ENCODE measurements at places on chromosomes 1 and 21. TPM values are rescaled to one million over a fixed set of nuclear protein-coding genes. Genes with fewer than 3 reads are reported as not detected.

GRCh38 chr21:36059823-36060158, 535 bp downstream of the SETD4 start:
- H3K27me3 ChIP-seq = no peaks in the 10 kb centered on the region
- peak overlapping the region; percentile 93 for H3K27ac ChIP-seq
- peaks cover 41% of the 10 kb centered on the region for H3K36me3 ChIP-seq
- DNase-seq = no peak
- H3K4me3 ChIP-seq = peak overlapping the region; percentile 95

The JAM2 gene
- 4.9 TPM for total RNA-seq

The VSIG8 gene
- not detected for total RNA-seq

DNA sequence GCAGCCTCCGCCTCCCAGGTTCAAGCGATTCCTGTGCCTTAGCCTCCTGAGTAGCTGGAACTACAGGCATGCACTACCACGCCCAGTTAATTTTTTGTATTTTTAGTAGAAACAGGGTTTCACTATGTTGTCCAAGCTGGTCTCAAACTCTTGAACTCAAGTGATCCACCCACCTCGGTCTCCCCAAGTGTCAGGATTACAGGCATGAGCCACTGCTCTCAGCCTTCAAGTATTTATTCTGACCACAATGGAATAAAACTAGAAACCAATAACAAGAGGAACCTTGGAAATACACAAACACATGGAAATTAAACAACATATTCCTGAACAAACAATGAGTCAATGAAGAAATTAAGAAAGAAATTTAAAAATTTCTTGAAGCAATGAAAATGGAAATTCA, 32.7 kb upstream of the DR1 start:
- H3K27me3 ChIP-seq = no peaks in the 10 kb centered on the region
- no peak for DNase-seq
- H3K36me3 ChIP-seq = no peaks in the 10 kb centered on the region
- H3K4me1 ChIP-seq = no peaks in the 10 kb centered on the region
- no peak overlapping the region for H3K4me3 ChIP-seq

- no peaks in the 10 kb centered on the region for H3K36me3 ChIP-seq
These were observed 22.4 kb upstream of the CYP2J2 start for GRCh38 chr1:59948990-59949389.

GRCh38 chr1:152111515-152111968, 3.7 kb downstream of the TCHH start:
- H3K4me3 ChIP-seq = peak overlapping the region; percentile 59
- no peaks in the 10 kb centered on the region for H3K36me3 ChIP-seq
- H3K27ac ChIP-seq = no peak overlapping the region
- DNase-seq = peak; percentile 77
- peaks cover 16% of the 10 kb centered on the region for H3K4me1 ChIP-seq

The OR14K1 gene
- not detected for total RNA-seq

The CSF3R gene
- not detected for total RNA-seq

GRCh38 chr1:22114083-22115012, 28.5 kb downstream of the WNT4 start:
- peaks cover 5% of the 10 kb centered on the region for H3K4me1 ChIP-seq
- no peak overlapping the region for H3K4me3 ChIP-seq
- no peaks in the 10 kb centered on the region for H3K36me3 ChIP-seq
- no peak for DNase-seq
- H3K27ac ChIP-seq = 0 out of 2 replicates have a peak overlapping the region, but pooled peaks have one; percentile 39

GRCh38 chr1:182993746-182994145, 29.5 kb upstream of the LAMC1 start:
- no peak overlapping the region for H3K4me3 ChIP-seq
- no peaks in the 10 kb centered on the region for H3K27me3 ChIP-seq
- no peaks in the 10 kb centered on the region for H3K36me3 ChIP-seq
- no peaks in the 10 kb centered on the region for H3K4me1 ChIP-seq
- no peak for DNase-seq
- no peak overlapping the region for H3K27ac ChIP-seq

- H3K27ac ChIP-seq = no peak overlapping the region
- H3K27me3 ChIP-seq = no peaks in the 10 kb centered on the region
- no peaks in the 10 kb centered on the region for H3K4me1 ChIP-seq
- H3K4me3 ChIP-seq = no peak overlapping the region
- no peaks in the 10 kb centered on the region for H3K36me3 ChIP-seq
These were observed 26.0 kb downstream of the VAMP4 start for GRCh38 chr1:171715813-171716251.

Measured in GM23338 (cell line).